PC-9 (cell line): ENCODE measurements at places on chromosomes 2 and 18.

DNA sequence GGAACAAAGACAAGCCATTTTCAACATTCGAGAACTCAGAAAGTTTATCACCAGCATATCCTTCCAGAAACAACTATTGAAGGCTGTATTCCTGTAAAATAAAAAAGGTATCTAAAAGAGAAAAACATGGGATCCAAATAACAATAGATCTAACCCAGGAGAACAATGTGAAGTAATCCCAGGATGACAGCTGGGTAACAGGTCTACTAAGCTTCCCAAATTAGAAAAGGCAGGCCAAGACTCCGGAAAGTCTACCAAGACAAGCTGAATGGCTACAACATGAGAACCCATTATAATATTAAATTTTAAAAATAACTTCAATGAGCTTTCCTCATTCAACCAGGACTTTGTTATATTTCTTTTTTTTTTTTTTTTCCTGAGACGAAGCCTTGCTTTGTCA is 6.5 kb downstream of the PIAS2 start:
- DNase-seq: no peak

- DNase-seq: no peak
Measured at GRCh38 chr2:216222650-216223352, 113.7 kb downstream of the XRCC5 start.

GRCh38 chr2:179059026-179059700 is 9.2 kb upstream of the CCDC141 start:
- DNase-seq: no peak

GRCh38 chr18:59821983-59822382 is 77.8 kb upstream of the PMAIP1 start:
- DNase-seq: no peak

GRCh38 chr2:127092306-127092705 is 14.6 kb downstream of the BIN1 start:
- DNase-seq: no peak

GRCh38 chr18:49183921-49184320 is 233.2 kb upstream of the SMAD7 start:
- DNase-seq: no peak

- DNase-seq: no peak
Measured at GRCh38 chr2:53784436-53784835, 2.3 kb downstream of the ASB3 start.

- DNase-seq: no peak
Measured at GRCh38 chr18:63365876-63366212, 1.2 kb downstream of the KDSR start.

DNA sequence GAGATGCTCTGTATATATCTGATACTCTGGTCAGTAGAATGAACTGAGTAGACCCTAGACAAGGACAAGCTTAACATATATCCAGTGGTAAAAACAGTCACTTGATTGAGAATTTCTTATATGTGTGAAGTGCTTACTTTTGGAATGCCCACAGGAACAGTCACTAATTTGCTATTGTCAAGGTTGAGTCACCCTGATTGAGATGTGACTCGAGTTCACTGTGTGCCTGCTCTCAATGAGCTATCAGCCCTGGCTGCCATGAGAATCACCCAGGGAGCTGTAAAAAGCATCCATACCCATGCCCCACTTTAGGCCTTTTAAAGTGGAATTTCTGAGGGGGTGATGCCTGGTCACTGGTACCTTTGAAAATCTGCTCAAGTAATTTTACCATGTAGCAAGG is 283.7 kb downstream of the SUCLG1 start:
- no peak for DNase-seq

GRCh38 chr18:7202169-7202568 is 28.7 kb upstream of the LRRC30 start:
- no peak for DNase-seq
